ENCODE measurements at places on chromosomes 13 and 19.

DNA sequence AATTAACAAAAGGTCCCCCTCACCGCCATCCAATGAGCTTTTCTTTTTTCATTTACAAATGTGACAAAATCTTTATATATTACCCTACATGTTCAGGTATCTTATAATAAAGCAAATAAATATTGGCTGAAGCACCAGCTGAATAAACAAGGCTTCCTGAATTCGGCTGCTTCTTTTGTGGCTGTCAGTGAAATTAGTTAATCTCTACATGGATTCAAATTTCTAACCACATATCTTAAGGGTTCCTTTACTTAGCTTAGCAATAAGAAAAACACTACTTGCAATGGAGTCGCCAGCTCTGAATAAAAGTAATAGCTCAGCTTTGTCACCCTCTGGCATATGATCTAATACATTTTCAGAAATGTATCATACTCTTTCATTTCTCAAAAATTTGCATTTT lies 104.3 kb downstream of the CCNA1 start:
- no peak for DNase-seq

GRCh38 chr13:31627097-31627845 lies 112.1 kb upstream of the RXFP2 start:
- no peak for DNase-seq

- DNase-seq, result no peak
Observed at GRCh38 chr13:20264271-20265018, 32.3 kb upstream of the GJB6 start.

DNA sequence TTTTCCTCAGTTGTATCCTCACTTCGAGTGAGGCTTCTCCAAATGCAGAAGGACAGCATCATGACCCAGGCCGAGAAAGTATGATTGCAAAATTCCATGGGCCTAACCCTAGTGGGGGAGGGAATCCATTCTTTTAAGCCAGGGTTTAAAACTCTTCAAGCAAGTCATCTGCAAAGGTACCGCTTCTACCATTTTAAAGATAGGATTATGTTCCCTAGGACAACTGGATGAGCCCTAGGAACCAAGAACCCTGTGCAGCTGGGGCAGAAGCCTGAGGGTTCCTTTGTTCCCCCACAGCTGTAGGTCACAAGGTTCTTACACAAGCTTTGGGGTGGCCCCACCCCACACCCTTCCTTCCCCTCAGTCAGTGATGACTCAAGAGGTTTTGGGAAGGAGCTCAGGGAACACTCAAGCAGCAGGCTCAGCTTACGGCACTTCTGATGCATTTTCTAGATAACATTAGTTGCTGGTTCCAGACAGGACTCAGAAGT lies 13.5 kb downstream of the ARL11 start:
- no peak for DNase-seq

DNA sequence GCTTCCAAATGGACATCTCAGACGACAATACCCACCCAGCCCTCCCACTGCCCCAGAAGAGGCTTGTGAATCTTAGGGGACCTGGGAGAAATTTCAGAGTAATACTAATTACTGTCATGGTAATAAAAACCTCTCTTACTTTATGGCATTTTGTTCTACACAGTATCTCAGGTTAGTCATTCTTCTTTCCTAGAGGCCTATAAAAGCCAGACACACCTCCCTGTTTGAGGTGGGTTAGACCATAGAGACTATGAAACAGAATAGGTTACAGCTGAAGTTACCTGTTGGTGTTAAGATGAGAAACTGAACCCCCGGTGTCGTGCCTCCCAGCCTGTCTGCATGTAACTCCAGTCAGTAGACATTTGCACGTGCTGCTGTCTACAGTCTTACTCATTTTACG lies 113.9 kb downstream of the SLC7A1 start:
- DNase-seq, result no peak

All from activated naive CD4-positive, alpha-beta T cell treated with anti-CD3 and anti-CD28 coated beads, Interleukin-2, amount 50 U/mL, for 16 hours (primary cell).